ENCODE measurements at places on chromosomes 11 and 22. TPM values are rescaled to one million over a fixed set of nuclear protein-coding genes. Genes with fewer than 3 reads are reported as not detected.

The PGA5 gene
- not detected for total RNA-seq

The PKDREJ gene
- total RNA-seq: not detected

The SHISA8 gene
- total RNA-seq: not detected

The SCGB1A1 gene
- not detected for total RNA-seq

The LARGE2 gene
- 48.1 TPM for total RNA-seq

The CD248 gene
- not detected for total RNA-seq
